Left renal cortex interstitium (tissue), 4 donors: ENCODE measurements at places on chromosomes 11 and 22.

GRCh38 chr22:41511521-41511968 lies 32.7 kb downstream of the POLR3H start:
- DNase-seq: no peak

DNA sequence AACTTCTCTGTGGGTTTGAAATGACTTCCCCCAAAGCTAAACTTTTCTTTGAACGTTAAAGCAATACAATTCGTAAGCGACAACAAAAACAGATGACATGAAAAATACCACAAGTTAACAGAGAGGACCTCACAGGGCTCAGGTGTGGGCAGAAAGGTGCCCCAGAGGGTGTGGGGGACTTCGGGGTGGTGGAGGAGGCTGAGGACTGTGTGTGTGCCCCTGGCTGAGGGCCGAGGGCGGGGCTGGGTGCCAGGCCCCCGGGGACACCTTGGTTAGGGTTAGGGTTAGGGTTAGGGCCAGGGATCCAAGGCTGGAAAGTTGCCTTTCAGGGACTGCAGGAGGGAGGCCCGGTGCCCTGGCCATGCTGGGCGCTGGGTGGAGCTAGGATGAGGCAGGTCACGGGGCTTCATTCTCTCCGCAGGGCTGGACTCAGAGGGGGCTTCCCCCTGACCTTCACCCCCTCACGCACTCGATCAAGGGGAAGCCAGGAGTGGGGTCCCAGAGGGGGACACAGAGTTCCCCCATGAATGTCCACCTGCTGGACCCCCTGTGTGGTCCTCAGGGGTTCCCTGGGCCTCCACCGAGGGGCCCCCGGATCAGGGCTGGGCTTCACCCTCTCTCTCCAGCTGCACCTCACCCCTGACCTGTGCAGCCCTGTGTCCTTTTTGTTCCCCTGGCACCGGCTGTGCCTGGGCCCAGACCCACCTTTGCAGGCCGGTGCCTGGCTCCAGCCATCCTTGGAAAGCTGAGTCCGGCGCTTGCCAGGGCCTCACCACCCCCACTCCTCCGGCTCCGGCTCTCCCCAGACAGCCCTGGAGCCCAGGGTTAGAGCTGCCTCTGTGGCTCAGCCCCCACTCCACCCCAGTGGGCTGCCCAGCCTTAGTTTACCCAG lies 7.0 kb downstream of the TNNI2 start:
- DNase-seq: no peak

GRCh38 chr11:110243791-110244190 lies 52.6 kb downstream of the RDX start:
- no peak for DNase-seq

GRCh38 chr22:16932577-16932976 lies 75.4 kb downstream of the GAB4 start:
- DNase-seq: no peak

- DNase-seq: no peak
These were observed 18.1 kb upstream of the CDKN1C start for GRCh38 chr11:2903672-2904011.

GRCh38 chr22:42283278-42284201 lies 13.1 kb upstream of the TCF20 start:
- DNase-seq: no peak

- no peak for DNase-seq
These were observed 777 bp downstream of the LTO1 start for GRCh38 chr11:69674267-69674885.

- DNase-seq: no peak
These were observed 125.8 kb upstream of the ARHGAP42 start for GRCh38 chr11:100561323-100561722.
